ENCODE measurements at places on chromosomes 3 and 15.

GRCh38 chr3:59451800-59452746 is 402.2 kb upstream of the CFAP20DC start:
- DNase-seq, result no peak

DNA sequence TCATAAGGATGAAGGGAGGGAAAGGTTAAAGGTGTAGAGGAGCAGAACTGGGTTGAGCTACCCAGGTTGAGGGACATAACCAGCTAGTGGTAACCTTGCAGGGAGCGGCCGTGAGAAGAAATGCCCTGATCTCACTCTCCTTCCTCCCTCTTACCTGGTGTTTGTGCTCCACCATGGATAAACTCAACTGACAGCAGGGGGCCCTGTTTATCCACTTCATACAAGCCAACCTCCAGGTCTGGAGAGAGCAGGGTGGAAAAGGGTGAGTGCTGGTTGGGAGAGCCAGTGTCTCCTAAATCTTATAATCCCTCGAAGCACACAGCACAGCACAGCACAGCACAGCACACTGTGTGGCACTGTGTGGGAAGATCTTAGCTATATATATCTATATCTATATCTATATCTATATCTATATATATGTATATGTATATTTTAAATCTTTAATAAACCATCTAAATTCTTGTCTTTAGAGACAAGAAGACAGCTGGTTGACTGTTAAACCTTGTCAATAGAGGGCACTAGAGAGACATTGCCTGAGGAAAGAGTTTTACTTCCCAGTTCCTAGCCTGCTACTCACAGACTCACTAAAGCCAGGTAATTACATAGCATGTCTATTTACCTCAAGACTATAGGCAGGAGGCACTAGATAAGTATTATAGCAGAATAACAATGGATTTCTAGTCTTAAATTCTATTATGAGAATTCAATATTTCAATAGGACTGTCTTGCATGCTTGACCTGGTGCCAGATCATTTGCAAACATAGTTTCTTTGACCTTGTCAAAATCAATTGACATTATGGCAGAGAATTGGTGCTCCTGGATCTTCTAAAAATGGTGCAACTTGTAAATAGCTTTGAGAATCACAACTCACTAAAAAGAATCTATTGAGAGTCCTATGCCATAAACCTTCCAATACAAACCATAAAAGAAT is 21.7 kb upstream of the FMN1 start:
- DNase-seq, result no peak

GRCh38 chr3:143266927-143267326 is 147.4 kb downstream of the CHST2 start:
- DNase-seq, result no peak

DNA sequence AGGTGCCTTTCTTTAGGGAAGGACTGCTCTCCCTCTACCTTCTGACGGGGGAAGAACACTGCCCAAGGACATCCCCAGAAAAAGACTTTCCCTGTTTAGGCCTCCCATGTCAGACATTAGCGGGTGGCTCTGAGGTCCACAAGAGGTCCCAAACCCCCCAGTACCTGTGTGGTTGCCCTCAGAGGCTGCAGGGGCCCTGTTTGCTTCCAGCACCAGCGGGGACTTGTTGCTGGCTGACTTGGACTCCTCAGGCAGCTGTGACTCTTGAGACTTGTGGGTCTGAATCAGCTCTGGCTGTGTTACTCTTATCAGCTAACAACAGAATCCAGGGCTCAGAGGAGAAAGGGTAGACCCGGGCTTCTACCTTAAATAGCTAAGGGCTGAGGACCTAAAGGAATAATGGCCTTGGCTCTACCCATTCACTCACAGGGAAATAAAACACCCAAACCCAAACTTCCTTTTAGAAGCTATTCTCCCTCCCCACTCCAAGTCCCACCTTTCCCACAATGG is 39.2 kb downstream of the SEMA3G start:
- no peak for DNase-seq

- DNase-seq, result no peak
These were observed 71.5 kb downstream of the RAD18 start for GRCh38 chr3:8891774-8892173.

GRCh38 chr3:114899186-114899931 is 247.7 kb downstream of the ZBTB20 start:
- no peak for DNase-seq

GRCh38 chr3:2303566-2303965 is 204.9 kb downstream of the CNTN4 start:
- no peak for DNase-seq

- no peak for DNase-seq
These were observed 488.8 kb upstream of the DPPA4 start for GRCh38 chr3:109825971-109826810.

GRCh38 chr3:189058071-189058470 is 113.7 kb upstream of the TPRG1 start:
- no peak for DNase-seq

DNA sequence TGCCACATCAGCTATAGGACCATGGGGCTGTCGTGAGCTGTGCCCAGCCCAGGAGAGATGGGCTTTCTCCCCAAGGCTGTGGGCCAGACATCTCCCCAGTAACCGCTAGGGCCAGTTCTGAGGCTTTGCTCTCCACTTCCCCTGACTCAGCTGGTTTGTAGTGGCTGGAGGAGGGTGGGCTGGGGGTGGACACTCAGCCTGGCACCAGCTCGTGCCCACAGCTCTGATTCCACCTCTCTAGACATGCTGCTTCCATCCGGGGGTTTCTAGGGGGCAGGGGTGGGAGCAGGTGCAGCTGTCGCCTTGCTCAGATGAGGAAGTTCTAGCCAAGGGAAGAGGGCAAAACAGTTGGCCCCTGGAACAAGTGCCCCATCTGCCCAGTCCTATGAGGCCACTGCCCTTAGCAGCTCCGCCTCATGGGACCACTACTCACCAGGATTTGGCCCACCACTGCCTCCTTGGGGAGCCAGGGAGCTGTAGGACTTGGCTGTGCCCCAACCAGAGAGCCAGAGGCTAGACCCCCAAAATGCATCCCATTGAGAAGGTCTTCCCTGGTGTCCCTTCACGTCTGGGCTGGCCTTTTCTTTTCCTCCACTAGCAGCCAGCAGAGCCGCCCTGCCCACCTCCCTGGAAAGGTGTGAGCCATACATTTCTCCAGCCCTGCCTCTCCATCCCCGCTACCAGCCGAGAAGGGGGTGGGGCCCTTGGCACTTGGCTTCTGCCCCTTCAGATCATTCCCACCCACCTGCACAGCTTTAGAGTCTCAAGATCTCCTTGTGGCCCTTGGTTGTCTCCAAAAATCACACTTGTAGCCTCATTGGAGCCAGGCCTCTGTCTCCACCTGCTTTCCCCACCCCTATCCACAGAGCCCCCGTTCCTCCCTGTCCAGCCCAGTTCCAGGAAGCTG is 9.9 kb downstream of the GLYCTK start:
- no peak for DNase-seq

DNA sequence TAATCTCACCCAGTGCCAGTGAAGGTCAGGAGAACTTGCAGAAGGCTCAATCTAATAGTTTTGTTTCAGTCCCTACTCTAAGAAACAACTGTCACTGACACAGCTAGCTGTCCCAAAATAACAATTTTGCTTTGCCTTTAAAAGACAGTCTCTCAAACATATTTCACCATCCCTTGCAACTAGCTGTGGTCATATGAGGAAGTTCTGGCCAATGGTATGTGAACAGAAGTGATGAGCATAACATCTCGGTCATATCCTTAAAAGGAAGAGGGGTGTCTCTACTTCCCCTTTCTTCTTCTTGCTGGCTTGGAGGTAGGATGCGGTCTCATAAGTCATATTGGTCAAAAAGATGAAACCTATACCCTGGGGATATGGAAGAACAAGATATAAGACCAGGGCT is 198.1 kb downstream of the NEK10 start:
- no peak for DNase-seq

DNA sequence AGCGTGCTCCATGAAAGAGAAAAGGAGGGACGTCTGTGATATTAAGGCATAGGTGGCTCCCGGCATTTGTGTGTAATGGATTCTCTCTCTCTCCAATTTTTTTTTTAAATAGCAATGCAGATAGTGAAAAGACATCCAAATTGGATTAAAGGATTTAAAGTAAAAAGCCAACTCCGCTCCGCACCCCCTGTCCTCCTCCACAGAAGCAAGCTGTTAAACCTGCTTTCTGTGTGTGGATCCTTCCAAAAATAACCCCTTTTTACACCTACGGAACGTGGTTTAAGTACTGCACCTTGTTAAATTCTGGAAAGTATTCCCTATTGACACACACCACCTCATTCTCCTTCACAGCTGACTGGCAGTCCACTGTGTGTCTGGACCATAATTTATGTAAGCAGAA is 61.6 kb downstream of the ST8SIA2 start:
- DNase-seq, result no peak

DNA sequence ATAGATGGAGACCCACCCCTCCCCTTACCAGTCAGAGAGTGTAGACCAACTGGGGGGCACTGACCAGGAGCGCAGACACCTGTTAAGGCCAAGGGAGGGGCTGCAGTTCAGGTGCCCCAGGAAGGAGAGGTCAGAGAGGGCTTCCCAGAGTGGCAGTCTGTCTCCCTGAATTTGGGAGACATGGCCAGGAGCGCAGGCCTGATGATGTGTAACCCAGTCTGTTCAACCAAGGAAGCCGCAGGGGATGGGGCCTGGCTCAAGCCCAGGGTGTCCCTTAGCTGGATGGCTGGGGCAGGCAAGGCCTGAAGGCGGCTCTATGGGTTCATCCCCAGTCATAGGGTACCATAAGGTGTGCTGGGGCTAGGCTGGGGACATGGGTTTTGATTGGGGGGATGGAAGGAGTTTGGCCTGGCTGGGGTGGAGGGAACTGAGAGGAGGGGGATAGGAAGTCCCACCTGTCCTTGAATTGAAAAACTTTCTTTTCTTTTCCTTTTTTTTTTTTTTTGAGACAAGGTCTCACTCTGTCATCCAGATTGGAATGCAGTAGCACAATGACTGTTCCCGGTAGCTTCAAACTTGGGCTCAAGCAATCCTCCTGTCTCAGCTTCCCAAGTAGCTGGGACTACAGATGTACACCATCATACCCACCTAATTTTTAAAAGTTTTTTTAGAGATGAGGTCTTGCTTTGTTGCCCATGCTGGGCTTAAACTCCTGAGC is 75.7 kb downstream of the SMAD6 start:
- DNase-seq, result no peak

GRCh38 chr15:26571346-26571745 is 201.5 kb downstream of the GABRB3 start:
- no peak for DNase-seq

DNA sequence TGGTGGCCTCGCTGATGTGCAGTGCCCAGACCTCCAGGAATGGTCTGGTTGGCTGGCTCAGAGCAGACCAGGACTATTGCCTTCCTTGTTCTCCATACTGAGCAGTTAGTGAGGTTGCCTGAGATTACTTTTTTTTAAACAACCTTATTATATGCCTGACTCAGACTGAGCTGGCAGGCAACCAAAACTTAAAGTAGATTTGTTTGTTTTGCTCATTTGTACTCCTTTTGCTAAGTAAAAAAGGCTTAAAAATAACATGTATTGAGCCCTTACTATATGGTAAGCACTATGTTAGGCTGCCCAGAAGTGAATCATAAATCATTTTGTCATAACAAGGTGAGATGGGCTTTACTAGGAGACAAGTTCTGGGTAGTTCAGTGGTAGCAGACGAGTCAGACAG is 92.4 kb downstream of the GHSR start:
- DNase-seq, result peak; percentile 50

DNA sequence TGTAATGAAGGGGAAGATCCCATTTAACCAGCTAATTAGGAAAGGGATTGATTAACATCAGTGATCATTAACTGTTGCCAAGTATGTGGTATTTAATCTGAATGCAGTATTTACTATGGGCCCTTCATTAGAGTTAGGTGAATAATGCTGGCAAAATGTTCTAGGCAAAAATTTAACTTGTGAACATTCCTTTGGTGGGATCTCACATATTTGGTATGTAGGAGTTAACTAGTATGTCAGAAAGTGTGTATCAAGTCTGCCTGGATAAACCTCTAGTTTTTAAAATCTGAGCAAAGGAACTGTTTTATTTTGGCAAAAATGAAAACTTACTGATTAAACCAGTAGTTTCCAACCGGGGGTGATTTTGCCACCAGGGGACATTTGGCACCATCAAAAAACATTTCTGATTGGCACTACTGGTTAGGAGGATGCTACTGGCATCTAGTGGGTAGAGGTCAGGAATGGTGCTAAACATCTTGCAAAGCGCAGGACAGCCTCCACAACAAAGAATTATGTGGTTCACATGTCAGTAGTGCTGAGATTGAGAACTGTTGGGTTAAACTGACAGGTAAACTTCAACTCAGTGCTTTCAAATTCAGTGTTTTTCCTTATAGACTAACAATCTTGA is 22.5 kb downstream of the LRTM1 start:
- DNase-seq, result no peak

DNA sequence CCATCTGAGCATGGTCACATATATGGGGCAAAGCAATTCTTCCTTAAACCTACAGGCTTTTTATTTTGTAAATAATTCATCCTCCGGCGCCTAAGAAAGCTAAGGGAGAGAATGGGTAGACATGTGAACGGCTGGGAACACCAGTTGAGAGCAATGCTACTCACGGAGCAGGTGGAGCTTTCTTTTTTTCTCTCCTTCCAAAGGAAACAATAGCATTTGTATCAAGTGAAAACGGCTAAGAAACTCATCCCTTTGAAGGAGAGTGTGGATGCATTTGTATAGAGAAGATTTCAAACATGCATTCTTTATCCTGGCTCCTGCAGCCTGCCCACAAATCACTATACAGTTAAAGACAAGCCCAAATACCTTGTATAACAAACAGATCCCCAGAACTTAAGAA is 637.8 kb downstream of the MAGI1 start:
- DNase-seq, result no peak
